ENCODE measurements at places on chromosomes 16 and 17.

- DNase-seq, result no peak
These were observed 5.4 kb upstream of the SGF29 start for GRCh38 chr16:28548306-28548802.

DNA sequence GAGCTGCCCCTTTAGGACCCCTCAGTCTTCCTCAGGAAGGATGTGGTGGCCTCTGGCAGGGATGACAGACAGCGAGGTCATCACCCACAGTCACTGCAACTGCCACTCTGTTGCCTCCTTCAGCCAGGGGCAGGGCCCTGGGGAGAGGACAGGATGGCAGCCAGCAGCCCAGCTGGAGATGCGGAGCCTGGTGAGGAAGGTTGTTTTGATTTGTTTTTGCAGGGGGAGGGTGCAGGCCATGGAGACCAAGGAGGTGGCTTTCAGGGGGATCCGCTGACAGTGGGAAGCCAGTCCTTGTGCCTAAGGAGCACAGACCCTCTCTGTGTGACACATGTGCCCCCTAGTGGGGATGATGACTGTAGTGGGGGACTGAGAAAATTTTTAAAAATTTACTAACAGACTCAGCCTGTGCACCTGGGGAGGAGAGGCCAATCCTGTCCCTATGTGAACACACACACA lies 7.4 kb downstream of the PRCD start:
- peak; percentile 45 for DNase-seq

- DNase-seq, result no peak
These were observed 2.5 kb upstream of the ZNF423 start for GRCh38 chr16:49858200-49859124.

GRCh38 chr16:5643855-5644531 lies 546.4 kb upstream of the EEF2KMT start:
- no peak for DNase-seq

DNA sequence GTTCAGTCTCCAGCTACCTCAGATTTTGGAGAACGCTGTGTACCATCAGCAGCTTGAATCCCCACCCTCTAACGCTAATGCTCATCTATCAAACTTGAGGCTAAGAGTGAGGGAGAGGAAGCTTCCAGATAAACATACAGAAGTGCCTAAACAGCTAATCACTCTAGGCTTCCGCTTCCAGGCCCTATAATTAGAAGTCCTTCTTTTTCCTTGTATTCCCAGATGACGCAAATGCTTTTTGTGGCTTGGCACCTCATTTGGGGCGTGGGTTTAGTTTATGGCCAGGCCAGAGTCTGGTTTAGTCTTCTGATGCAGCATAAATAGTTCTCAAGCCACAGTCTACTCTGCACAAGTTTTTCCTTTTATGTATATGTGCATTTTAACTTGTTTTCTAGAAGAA lies 263.4 kb downstream of the BCAS3 start:
- DNase-seq, result no peak

- no peak for DNase-seq
These were observed 33.9 kb downstream of the ANKFY1 start for GRCh38 chr17:4229627-4230541.

DNA sequence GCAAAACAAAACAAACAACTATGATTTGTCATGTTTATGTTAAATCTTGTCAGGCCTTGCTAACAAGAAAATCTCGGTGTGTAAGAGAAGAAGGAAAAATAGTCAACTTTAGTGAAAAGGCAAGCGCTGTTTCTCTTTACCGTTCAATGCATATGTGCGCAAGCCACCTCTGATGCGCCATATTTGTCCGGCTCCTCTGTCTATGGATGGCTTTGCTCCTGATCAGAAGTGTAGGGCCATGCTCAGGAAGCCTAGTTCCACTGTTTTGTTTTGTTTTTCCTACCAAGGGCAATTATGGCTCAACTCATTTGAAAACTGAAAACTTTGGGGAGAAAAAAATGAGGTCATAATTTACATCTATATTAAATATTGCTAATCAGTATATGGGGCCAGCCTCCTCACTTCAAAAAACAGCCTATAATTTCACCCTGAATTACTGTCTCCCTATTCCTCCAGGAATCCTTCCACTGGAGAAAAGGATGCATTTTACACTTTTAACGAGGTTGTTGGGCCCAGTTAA lies 4.5 kb downstream of the MAF start:
- DNase-seq, result no peak

- no peak for DNase-seq
These were observed 7.5 kb upstream of the GNG13 start for GRCh38 chr16:808085-808386.

- DNase-seq, result peak; percentile 95
These were observed at the start of gene CWC25 for GRCh38 chr17:38824899-38825761. Gene CWC25 (minus strand): TSS chr17:38825321. CDS start chr17:38825183, 138 bp downstream.

DNA sequence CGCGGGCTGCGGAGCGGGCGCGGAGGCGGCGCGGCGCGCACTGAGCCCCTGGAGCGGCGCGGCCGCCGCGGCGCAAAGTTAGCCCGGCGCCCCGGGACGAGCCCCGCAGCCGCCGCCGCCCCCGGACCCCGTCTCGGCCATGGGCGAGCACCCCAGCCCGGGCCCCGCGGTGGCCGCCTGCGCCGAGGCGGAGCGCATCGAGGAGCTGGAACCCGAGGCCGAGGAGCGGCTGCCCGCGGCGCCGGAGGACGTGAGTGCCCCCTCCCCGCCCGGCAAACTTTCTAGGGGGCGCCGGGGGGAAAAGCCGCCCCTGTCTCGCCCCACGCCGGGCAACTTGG lies 388 bp downstream of the RHBDL3 start:
- DNase-seq, result no peak

DNA sequence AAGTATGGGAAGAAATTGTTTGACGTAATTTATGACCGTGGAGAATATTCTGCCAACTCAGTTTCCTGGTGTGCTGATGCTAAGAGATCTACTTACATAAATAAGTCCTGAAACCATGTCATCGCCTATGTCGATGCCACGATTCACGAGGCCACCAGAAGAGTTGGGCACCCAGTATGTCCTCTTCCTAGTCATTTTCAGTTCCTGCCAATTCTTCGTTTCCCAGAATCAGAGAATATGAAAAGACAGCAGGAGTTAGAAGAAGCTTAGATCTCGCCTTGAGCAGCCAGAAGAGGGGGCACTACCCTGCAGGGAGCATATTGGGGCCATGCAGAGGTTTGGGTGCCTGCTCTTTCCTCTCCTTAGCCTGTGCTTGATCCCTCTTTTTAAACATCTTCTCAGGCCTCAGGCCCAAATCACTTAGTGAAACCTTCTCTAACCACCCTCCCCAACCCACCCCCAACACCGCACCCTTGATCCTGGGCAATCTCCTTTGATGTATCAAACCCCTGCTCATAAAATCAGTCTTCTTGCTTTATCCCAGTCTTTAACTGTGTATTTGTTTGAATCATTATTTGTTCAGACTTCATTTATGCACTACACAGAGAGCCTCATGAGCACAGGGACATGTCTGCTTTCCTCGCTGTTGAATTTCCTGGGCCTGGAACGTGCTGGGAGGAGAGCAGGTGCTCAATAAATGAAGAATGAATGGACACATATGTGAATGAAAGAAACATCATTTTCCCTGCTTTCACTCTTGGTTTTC lies 12.2 kb upstream of the LONP2 start:
- DNase-seq, result no peak

DNA sequence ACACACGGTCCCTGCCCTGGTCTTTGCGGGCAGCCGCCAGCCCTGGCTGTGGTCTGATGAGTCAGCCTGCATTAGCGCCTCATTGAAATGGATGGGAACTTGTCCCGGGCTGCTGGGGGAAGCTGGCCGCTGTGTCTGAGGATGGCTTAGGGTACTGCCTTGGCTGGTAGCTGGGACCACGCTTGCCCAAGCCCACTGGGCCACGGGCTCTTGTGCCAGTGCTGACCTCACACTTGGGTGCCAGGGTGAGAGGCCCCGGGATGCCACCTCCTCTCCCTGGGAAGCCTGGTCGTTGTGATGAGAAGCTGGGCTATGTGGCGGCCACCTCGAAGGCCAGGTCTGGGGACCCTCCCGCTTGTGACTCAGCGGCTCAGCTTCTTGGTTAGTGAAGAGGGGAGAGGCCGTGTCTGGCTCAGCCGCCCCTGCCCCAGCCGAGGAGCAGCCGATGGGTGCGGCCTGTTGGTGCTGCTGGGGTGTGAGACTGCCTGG lies 10.7 kb downstream of the CACNA1H start:
- no peak for DNase-seq

GRCh38 chr16:23920899-23921298 lies 85.1 kb downstream of the PRKCB start:
- DNase-seq, result peak; percentile 8

DNA sequence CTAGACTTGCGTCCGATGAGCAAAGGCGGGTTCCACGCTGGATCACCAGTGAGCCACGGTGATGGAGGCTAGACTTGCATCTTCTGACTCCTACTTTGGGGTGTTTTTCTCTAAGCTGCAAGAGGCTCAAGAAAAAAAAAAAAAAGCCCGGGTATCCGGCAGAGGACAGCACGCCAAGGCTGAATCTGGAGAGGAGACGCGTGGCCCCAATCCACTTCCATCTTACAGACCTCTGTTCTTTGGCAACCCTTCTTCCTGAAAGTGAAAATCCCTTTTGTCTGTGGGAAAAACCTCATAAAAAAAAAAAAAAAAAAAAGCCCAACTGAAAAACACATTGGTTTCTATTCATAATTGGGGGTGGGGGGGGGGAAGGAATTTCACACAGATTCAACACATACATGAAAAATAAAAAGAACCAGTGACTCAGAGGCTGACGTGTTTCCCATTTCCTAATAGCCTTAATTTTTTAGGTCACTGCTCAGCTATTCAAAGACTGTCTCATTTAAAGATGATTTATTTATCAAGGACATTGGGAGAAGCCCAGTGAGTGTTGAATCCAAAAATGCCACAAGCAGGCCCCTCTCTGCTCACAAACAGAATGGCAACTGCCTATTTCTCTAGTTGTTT lies 258.3 kb downstream of the FOXL1 start:
- no peak for DNase-seq

GRCh38 chr16:50126183-50126582 lies 26.9 kb upstream of the TENT4B start:
- no peak for DNase-seq

DNA sequence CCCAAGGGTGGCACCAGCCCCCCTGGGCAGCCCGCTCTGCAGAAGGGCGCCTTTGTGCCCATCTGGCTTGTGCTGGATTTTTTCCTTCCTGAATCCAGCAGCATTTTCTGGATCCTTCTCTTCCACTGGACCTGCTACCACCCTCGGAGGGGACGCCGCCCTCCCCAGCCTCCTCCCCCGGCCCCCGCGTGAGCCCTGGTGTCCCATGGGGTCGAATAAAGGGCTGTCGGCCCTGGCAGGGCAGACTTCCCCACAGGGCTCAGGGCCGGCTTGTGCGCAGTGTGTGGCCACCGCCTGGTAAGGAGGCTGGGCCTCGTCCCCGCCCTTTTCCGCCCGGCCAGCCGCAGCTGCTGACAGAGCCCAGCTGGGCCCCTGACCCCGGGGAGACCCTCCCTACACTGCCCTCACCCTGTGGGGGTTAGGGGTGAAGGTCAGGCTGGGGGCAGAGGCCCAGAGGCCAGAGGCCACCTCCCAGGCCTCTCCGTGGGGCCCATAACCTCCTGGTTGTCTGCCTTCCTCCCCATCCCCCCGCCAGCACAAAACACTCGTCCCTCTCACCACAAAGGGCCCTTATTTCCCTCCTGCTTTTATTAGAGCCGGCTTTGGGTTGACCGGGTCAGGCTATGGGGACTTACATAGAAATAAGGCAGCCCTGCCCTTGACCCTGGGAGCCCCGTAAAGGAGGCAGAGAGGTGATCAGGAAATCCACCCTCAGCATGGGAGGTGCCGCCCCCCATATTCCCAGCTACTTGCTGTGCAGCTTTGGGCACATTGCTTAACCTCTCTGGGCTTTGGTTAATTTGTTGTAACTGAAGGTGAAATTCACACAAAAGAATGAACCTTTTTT lies 179.3 kb upstream of the CIBAR2 start:
- DNase-seq, result no peak

DNA sequence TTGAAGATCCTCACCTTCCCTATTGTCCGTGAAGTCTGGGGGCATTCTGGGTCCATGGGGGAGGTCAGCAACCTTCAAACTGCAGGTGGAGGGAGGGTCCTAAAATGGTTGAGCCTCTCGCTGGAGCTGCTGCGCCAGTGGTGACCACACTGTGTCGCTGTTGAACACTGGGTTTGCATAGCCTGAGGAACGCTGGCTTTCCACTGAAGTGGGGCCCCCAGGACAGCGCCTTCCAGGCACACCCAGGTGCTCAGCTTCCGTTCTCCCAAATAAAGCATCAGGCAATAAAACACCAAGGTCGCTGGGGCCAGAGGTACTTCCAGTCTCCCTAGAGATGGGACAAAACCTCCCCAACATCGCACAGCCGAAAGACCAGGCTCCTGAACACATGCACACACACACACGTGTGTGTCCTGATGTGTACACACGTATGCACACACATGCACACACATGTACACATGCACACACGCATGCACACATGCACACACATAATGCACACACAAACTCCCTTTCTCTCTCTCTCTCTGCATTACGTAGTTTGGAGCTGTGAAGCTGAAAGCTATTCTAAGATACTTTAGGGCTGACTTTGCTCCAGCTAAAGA lies 120.6 kb downstream of the IRF8 start:
- no peak for DNase-seq

GRCh38 chr17:38442548-38442947 lies 14.3 kb downstream of the ARHGAP23 start:
- no peak for DNase-seq

- no peak for DNase-seq
These were observed 521 bp downstream of the ATMIN start for GRCh38 chr16:81035975-81036750.

DNA sequence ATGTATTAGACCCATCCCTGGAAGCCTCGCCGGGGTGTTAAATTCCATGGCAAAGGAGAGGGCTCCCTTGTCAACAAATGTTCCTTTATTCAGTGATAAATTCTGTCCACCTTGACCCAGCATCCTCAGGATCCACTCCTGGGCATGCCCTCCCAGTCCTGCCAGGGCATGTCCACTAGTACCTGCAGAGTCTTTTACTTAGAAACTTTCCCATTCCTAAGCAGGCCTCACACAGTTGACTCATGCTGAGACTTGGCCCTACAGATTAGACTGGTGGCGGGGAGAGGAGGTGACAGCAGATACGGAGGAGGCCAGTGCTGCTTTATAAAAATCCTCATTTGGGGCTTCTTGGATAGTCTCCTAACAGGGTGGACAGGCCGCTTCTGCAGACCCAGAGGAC lies 88.8 kb downstream of the CYLD start:
- no peak for DNase-seq

DNA sequence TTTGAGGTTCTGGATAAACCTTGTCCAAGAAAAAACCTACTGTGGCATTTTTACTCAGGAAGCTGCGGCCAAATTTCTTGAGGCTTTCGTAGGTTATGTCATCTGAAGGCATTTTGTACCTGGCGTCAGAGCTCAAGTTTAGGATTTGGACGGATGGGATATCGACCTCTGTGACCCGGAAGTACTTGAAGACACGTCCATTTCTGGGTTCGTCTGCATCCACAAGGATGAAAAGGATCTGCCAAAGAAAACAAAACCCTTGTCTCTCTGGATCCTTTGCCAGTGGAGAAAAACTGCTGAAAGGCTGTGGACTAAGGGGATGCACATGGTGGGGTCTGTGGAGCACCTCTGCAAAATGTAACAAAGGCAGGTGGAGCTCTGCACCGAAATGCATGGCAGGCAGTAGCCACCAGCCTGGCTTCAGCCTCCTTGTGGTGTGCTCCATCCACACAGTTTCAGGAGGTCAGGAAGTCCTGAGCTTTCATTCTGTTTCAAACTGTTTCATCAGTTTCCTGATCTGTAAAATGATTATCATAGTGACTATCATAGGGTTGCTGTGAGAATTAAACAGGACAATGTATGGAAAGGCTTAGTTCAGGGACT lies 17.0 kb upstream of the UMOD start:
- no peak for DNase-seq

GRCh38 chr16:10465821-10466220 lies 80.0 kb downstream of the ATF7IP2 start:
- no peak for DNase-seq

- DNase-seq, result no peak
These were observed 2.9 kb upstream of the EPX start for GRCh38 chr17:58189436-58190146.
